ENCODE measurements at places on chromosomes 11 and 22.

DNA sequence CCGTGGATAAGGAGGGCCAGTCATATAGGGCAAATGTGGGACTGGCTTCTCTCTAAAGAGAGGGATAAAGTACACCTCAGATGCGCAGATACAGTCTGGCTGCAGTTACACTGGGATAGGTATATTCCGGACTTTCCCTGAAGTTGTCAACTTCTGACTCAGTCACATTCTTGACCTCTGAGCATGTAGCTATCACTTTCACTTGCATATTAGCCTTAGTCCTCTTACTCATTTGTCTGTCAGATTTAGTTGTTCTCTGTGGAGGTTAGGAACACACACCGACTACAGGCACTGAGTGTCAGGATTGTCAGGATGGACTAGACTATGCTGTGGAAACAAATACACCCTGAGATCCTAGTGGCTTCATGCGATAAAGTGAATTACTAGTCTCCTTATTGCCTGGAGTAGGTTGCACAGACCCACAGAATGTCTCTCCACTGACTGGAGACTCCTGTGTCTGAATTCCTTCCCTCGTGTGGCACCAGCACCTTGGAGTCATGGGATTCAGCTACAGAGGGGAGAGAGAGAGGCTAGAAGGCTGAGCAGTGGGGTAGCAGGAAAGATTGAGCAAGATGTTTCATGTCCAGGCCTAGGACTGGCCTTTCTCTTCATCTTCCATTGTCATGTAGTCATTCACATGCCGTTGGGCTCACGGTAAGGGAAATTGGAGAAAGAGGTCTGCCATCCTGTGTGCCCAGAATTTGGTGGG lies 654.3 kb downstream of the NTM start:
- DNase-seq: no peak

- DNase-seq: no peak
Measured at GRCh38 chr11:130553306-130553705, 104.9 kb downstream of the ADAMTS15 start.

DNA sequence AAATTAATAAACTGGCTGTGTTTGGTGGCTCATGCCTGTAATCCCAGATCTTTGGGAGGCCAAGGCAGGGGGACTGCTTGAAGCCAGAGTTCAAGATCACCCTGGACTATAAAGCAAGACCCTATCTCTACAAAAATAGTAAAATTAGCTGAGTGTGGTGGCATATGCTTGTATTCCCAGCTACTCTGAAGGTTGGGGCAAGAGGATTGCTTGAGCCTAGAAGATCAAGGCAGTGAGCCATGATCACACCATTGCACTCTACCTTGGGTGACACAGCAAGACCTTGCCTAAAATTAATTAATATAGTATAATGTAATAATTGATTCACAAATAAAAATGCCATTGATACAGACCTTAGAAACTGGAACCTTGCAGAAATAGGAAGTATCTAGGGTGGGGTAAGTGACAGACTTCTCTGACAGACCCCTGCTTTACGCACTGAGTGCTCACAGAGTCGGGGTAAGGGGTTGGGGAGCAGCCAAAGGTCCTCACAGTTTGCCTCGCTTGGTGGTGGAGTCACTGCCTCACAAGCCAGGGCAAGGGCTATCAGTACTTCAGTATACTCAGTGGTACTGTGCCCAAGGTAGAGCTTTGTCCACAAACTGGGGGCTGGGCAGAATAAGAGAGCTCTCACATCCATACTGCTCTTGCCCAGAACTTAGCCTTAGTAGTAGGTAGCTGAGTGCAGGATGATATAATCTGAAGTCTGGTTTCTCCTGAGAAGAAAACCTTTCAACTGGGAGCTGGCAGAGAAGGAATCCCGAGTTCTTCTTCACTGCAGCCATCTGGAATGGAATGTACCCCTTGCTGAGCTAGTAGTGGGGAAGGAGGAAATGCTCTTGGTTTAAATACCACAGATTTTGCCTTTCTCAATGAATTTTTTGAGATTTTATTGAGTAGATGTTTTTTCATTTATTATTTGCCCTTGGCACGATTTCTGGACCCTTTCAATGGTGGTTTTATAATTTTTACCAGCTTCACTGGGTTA lies 65.5 kb downstream of the EMSY start:
- peak; percentile 32 for DNase-seq

- no peak for DNase-seq
Measured at GRCh38 chr11:12162652-12163051, 52.3 kb downstream of the MICAL2 start.
